Astrocyte (in vitro differentiated cells and primary cell): ENCODE measurements at places on chromosomes 11 and 22. TPM values are rescaled to one million over a fixed set of nuclear protein-coding genes. Genes with fewer than 3 reads are reported as not detected.

Gene SLC5A4
- total RNA-seq, result 0.14 TPM in 1 of 2 replicates, not detected in the other

Gene FBLN1
- total RNA-seq, result 69.2 and 72.5 TPM in 2 replicates

DNA sequence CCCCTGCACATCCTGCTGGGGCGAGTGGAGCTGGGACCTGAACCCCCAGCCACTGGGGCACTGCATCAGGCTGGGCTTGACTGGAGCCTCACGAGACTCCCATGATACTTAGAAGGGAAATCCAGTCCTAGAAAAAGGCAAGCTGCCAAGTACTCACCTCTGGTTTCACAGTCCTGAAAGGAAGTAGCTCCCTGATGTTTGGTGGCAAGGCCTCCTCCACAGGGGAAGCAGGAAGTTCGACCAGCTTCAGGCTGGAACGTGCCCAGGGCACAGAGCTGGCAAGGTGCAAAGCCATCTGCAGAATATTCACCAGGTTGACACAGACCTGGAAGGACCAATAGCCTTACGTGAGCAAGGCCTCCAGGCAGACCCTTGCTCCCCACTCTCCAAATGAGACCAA lies 26.8 kb upstream of the NRIP3 start:
- H3K36me3 ChIP-seq, result no peaks in the 10 kb centered on the region
- no peaks in the 10 kb centered on the region for H3K4me1 ChIP-seq
- H3K27ac ChIP-seq, result no peak overlapping the region
- no peak overlapping the region for H3K4me3 ChIP-seq

DNA sequence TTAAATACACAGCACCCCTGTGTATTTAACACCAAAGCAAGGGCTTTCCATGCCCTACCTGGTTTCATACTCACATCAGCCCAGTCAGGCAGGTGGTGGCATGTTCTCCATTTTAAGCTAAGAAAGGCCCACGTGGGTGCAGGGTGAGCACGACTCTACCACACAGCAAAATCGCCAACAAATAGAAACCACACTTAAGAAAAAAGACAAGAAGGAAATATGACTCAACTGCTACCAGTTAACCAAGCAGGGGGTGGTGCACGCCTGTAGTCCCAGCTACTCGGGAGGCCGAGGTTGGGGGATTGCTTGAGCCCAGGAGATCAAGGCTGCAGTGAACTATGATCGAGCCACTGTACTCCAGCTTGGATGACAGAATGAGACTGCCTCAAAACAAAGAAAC lies 35.2 kb upstream of the TFIP11 start:
- H3K27me3 ChIP-seq, result no peaks in the 10 kb centered on the region
- no peak overlapping the region for H3K27ac ChIP-seq
- DNase-seq, result no peak
- H3K4me1 ChIP-seq, result peaks cover 25% of the 10 kb centered on the region

Gene MAPK8IP2
- 4.7 and 5.9 TPM in 2 replicates for total RNA-seq

GRCh38 chr11:67054346-67054835 lies 2.3 kb upstream of the RHOD start:
- peak overlapping the region; percentile 91 for H3K27ac ChIP-seq
- peak; percentile 91 for DNase-seq
- no peak overlapping the region for H3K4me3 ChIP-seq
- no peaks in the 10 kb centered on the region for H3K27me3 ChIP-seq
- H3K36me3 ChIP-seq, result no peaks in the 10 kb centered on the region

- H3K27me3 ChIP-seq, result no peaks in the 10 kb centered on the region
- no peak for DNase-seq
- H3K4me3 ChIP-seq, result no peak overlapping the region
- no peaks in the 10 kb centered on the region for H3K36me3 ChIP-seq
- peak overlapping the region; percentile 63 for H3K27ac ChIP-seq
- H3K4me1 ChIP-seq, result peaks cover 29% of the 10 kb centered on the region
Observed at GRCh38 chr22:42922374-42923191, 65.5 kb upstream of the ARFGAP3 start.

DNA sequence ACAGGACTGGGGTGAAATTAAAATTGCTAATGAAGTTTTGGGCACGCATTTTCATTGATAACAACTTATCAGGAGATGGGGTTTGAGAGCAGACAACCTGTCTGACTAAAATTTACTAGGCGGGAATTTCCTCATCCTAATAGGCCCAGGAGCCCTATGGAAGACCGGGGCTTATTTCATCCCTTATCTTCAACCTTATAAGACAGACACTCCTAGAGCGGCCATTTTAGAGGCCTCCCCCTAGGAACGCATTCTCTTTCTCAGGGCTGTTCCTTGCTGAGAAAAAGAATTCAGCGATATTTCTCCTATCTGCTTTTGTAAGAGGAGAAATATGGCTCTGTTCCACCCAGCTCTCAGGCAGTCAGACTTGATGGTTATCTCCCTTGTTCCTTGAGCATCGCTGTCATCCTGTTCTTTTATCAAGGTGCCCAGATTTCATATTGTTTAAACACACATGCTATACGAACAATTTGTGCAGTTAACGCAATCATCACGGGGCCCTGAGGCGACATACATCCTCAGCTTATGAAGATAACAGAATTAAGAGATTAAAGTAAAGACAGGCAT lies 39.3 kb upstream of the ZC3H12C start:
- no peaks in the 10 kb centered on the region for H3K27me3 ChIP-seq
- no peak overlapping the region for H3K27ac ChIP-seq
- no peak for DNase-seq
- no peaks in the 10 kb centered on the region for H3K4me1 ChIP-seq

Gene RPS25
- 643 and 750 TPM in 2 replicates for total RNA-seq

GRCh38 chr11:69653406-69653960 lies 12.5 kb downstream of the CCND1 start:
- no peak overlapping the region for H3K27ac ChIP-seq
- H3K27me3 ChIP-seq, result no peaks in the 10 kb centered on the region

GRCh38 chr22:42680648-42681047 lies 31.5 kb upstream of the CYB5R3 start:
- peaks cover 9% of the 10 kb centered on the region for H3K4me1 ChIP-seq
- no peaks in the 10 kb centered on the region for H3K27me3 ChIP-seq
- DNase-seq, result peak; percentile 92
- peak overlapping the region; percentile 70 for H3K27ac ChIP-seq
- H3K36me3 ChIP-seq, result no peaks in the 10 kb centered on the region
- H3K4me3 ChIP-seq, result peak overlapping the region; percentile 11

Gene APOA4
- not detected in 2 replicates for total RNA-seq

Gene ARFIP2
- 66.3 and 71.8 TPM in 2 replicates for total RNA-seq

GRCh38 chr22:30968015-30968923 lies at the start of gene MORC2:
MORC2 (minus strand) TSS chr22:30968774; CDS start chr22:30967889, 885 bp downstream.
- peaks cover 13% of the 10 kb centered on the region for H3K4me1 ChIP-seq
- H3K4me3 ChIP-seq, result peak within 1 kb of the TSS; percentile 90
- peak; percentile 38 for DNase-seq
- H3K27me3 ChIP-seq, result no peaks in the 10 kb centered on the region

DNA sequence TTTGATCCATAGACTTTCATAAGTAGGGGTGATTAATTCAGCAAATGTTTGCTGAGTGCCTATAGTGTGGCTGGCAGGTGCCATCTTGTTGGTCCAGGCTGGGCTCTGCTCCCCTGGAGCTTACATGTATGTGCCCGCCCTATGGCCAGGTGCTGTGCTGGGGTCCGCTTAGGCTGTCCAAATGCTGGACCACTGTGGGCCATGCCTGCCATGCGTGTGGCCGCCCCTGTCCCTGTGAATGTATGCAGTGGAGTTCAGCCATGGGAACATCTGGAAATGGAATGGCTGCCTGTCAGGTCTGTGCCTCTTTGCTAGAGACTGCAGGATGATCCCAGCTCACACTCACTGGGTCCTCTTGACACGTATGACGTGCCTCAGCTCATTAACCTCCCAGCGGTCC lies 594.6 kb downstream of the TBC1D22A start:
- no peak for DNase-seq
- H3K4me3 ChIP-seq, result no peak overlapping the region
- no peak overlapping the region for H3K27ac ChIP-seq
- H3K36me3 ChIP-seq, result no peaks in the 10 kb centered on the region

Gene ARRB1
- total RNA-seq, result 22.7 and 28.5 TPM in 2 replicates

- no peaks in the 10 kb centered on the region for H3K36me3 ChIP-seq
- H3K4me1 ChIP-seq, result peaks cover 24% of the 10 kb centered on the region
- no peak overlapping the region for H3K4me3 ChIP-seq
Observed at GRCh38 chr11:10351765-10352641, 47.1 kb downstream of the ADM start.

Gene ANGPTL5
- total RNA-seq, result not detected in 2 replicates

Gene ZNF408
- total RNA-seq, result 18.3 and 20.3 TPM in 2 replicates

- peaks cover 3% of the 10 kb centered on the region for H3K27me3 ChIP-seq
- no peaks in the 10 kb centered on the region for H3K36me3 ChIP-seq
- no peaks in the 10 kb centered on the region for H3K4me1 ChIP-seq
- no peak for DNase-seq
Observed at GRCh38 chr11:81874635-81875034, 859.0 kb downstream of the FAM181B start.

GRCh38 chr11:77372726-77373125 lies 71.2 kb upstream of the GDPD4 start:
- no peaks in the 10 kb centered on the region for H3K36me3 ChIP-seq
- no peak overlapping the region for H3K27ac ChIP-seq
- DNase-seq, result no peak
- no peaks in the 10 kb centered on the region for H3K27me3 ChIP-seq
- peaks cover 17% of the 10 kb centered on the region for H3K4me1 ChIP-seq
- H3K4me3 ChIP-seq, result no peak overlapping the region

Gene ANO9
- 0.82 and 1.9 TPM in 2 replicates for total RNA-seq

DNA sequence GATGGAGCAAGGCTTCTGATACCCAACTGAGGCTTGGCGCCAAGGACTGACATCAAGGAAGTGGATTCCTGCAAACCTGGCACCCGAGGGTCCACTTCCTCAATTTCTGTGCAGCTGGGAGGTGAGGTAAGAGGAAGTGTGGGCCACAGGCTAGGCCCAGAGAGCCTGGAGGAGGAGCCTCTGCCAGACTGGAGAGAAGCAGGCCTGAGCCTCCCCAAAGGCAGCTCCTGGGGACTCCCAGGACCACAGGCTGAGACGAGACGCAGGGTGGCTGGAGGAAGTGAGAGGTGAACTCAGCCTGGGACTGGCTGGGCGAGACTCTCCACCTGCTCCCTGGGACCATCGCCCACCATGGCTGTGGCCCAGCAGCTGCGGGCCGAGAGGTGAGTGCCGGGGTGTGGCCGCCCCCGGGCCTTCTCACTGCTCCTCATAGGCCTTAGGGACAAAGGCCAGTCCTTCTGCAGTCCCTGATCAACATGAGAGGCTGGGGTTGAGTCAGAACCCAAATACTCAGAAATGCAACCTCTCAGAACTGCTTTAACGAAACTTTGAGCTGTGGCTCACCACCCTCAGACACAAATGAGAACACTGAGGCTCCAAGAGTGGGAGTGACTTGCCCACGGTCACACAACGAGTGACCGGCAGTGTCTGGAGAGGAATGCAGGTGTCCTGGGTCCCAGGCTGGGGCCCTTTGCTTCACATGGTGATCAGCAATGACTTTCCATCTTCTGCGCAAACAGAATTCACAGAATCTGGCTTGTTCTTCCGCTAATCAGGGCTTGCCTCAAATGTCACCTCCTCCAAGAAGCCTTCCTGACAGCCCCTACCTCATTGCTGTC lies at the start of gene NCF4:
TSS of gene NCF4 (plus strand) at position 186 of the 839 bp plus-strand sequence. CDS start at position 352, 166 bp downstream.
- no peaks in the 10 kb centered on the region for H3K4me1 ChIP-seq
- H3K4me3 ChIP-seq, result no peak within 1 kb of the TSS
- no peaks in the 10 kb centered on the region for H3K36me3 ChIP-seq
- H3K27me3 ChIP-seq, result peaks cover 10% of the 10 kb centered on the region
